ENCODE measurements at places on chromosomes 2 and 18.

DNA sequence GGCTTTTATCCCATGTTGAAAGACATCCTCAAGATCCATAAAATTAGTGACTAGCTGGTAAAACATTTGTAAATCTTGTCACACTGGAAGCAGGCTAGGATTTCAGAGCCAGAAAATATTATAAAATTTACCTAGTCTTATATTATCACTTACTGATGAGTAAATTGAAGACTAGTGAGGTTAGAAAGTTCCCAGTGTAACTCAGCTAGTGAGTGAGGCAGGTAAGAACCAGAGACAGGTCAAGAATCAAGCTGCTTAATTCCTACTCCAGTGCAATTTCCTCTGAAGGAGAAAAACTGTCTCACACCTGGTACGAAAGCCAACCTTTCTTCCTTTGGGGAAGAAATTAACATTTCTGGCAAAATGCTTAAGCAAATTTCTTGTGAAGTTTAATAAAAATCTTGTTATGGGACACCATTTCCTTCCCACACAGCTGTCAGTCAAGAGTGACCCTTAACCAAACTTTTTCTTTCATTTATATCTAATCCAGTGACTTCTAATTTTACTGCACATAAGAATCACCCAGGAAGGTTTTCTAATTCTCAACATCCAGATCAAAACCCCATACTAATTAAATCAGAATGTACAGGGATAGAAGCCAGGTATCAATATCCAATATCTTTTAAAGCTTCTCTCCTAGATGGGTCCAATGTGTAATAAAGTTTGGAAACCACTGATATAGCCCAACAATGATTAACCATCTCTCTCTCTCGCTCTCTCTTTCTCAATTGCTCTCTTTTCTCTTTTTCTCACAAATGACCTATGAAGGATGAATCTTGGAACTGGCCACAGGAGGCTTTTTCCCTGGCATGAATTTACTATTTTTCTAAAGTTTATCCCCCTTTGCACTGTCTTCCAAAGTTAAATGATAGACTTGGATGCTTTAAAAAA is 264.3 kb upstream of the SLC39A10 start:
- DNase-seq = no peak
- no peaks in the 10 kb centered on the region for H3K36me3 ChIP-seq
- H3K27ac ChIP-seq = no peak overlapping the region
- H3K27me3 ChIP-seq = peaks cover 3% of the 10 kb centered on the region
- H3K4me3 ChIP-seq = no peak overlapping the region

DNA sequence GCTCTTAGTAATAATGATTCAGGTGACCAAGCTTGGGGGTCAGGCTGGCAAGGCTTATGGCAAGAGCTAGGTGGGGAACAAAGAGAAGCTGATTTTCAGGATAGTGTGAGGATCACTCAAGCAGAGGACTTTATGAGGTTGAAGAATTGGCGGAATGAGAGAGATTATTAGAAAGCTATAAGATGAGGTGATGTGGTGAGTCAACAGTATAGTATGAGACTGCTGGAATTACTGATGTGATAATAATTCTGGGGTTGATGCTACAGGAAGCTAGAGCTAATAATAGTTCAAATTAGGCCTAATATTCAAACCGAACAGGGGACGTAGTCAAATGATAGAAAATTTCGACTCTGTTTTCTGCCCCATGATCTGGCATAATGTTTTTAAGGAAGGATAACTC is 2115.3 kb upstream of the PIK3C3 start:
- no peak overlapping the region for H3K27ac ChIP-seq
- DNase-seq = no peak
- peaks cover 1% of the 10 kb centered on the region for H3K27me3 ChIP-seq
- H3K4me3 ChIP-seq = no peak overlapping the region
- H3K4me1 ChIP-seq = no peaks in the 10 kb centered on the region
- no peaks in the 10 kb centered on the region for H3K36me3 ChIP-seq

DNA sequence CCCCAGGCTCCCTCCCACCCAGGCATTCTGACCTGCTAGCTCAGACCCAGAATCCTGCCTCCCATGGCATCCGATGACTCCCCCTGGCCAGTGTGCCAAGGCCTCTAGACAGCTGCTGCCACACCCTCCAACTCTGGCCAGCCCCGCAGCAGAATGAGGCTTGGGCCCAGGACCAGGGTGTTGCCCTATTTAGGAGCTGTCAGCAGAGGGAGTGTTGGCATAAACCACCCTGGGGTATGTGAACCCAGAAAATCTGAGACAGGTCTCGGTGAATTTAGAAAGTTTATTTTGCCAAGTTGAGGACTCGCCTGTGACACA is 134.3 kb downstream of the KLHL29 start:
- H3K27me3 ChIP-seq = peaks cover 11% of the 10 kb centered on the region
- no peaks in the 10 kb centered on the region for H3K36me3 ChIP-seq
- no peak overlapping the region for H3K4me3 ChIP-seq
- H3K27ac ChIP-seq = no peak overlapping the region

DNA sequence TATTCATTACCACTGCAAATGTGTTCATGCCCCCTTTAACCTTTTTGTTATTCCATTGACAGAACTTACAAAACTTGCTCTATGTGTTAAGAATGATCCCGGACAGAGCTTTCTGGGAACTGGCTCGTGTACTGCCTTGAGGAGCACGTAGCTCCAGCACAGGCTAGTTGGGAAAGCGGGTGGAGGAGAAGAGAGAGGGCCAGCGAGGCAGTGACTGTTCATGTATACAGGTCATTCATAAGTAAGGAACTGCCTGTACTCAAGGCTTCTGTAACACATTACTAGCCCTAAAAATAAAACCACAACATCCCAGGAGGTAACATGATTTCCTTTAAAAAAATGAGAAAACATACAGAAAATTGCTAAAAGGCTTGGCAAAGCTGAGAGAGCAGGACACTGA is 109.0 kb downstream of the STK39 start:
- peaks cover 29% of the 10 kb centered on the region for H3K36me3 ChIP-seq
- H3K4me1 ChIP-seq = peaks cover 53% of the 10 kb centered on the region
- H3K4me3 ChIP-seq = no peak overlapping the region
- H3K27me3 ChIP-seq = no peaks in the 10 kb centered on the region
- no peak overlapping the region for H3K27ac ChIP-seq

GRCh38 chr2:143633419-143633818 is 504.2 kb downstream of the ARHGAP15 start:
- no peak for DNase-seq
- peaks cover 54% of the 10 kb centered on the region for H3K36me3 ChIP-seq
- peaks cover 2% of the 10 kb centered on the region for H3K27me3 ChIP-seq
- H3K4me1 ChIP-seq = peaks cover 3% of the 10 kb centered on the region
- no peak overlapping the region for H3K4me3 ChIP-seq

GRCh38 chr2:215750763-215751162 is 262.6 kb downstream of the MREG start:
- peaks cover 21% of the 10 kb centered on the region for H3K4me1 ChIP-seq
- H3K27me3 ChIP-seq = peaks cover 11% of the 10 kb centered on the region
- H3K36me3 ChIP-seq = no peaks in the 10 kb centered on the region
